ENCODE measurements at places on chromosomes 7 and 10. TPM values are rescaled to one million over a fixed set of nuclear protein-coding genes. Genes with fewer than 3 reads are reported as not detected.

The AGK gene
- 15.2 TPM for total RNA-seq

The GNAT3 gene
- not detected for total RNA-seq

The SPRN gene
- 0.75 TPM for total RNA-seq

The CLDN3 gene
- not detected for total RNA-seq

The LLCFC1 gene
- not detected for total RNA-seq
